ENCODE measurements at places on chromosomes 6 and 20.

DNA sequence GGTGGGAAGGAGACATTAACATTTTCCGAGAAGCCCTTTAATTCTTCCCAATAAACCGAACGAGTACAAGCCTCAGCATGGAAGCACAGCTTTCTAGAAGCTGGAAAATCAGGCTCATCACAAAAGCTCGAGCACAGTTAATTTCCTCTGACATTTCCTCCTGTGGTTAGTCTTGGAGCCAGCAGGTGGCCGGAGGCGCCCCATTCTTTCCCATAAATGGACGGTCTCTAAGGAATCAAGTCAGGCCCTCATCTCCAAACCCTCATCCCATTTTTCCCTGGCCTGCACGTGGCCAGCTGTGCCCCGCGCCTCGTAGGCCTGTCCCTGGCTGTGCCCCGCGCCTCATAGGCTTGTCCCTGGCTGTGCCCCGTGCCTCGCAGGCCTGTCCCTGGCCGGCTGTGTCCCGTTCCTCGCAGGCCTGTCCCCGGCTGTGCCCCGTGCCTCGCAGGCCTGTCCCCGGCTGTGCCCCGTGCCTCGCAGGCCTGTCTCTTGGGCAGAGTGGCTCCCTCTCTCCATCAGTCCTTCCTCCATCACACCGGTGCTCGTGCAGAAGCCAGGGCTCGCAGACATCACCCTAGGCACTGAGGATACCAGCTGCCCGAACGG is 19.7 kb upstream of the NTSR1 start:
- H3K4me3 ChIP-seq = no peak overlapping the region
- H3K36me3 ChIP-seq = no peaks in the 10 kb centered on the region
- no peak for DNase-seq

DNA sequence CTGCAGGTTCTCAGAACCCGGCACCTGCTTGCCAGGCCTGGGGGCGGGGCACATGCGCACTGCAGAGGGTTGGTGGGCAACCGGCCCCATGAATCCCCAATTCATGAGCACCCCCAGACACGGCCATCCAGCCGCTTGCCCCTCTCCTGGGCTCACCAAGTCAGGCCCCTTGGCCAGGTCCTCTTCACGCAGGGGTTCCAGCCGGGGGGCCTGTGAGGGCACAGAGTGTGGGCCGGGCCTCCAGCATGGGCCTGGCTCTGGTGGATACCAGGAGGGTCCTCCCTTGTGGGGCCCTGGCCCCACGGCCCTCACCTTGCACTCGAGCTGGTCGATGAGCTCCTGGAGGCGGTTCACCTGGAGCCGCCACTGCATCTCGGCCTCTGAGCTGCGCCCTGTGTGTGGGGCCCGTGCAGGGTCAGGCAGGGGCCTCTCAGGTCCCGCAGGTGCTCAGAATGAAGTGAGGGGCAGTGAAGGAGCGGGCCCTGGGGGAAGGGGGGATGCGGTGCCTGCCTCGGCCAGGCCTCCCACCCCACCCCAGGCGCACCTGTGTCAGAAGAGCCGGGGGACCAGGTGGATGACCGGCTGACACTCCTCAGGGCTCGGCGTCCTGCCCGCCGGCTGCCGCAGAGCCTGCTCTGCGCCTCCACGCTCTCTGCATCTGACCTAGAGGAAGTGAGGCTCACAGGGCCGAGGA is 2.6 kb upstream of the C20orf144 start:
- no peak for DNase-seq
- peaks cover 7% of the 10 kb centered on the region for H3K4me1 ChIP-seq
- H3K27ac ChIP-seq = no peak overlapping the region
- H3K4me3 ChIP-seq = no peak overlapping the region
- H3K36me3 ChIP-seq = no peaks in the 10 kb centered on the region

DNA sequence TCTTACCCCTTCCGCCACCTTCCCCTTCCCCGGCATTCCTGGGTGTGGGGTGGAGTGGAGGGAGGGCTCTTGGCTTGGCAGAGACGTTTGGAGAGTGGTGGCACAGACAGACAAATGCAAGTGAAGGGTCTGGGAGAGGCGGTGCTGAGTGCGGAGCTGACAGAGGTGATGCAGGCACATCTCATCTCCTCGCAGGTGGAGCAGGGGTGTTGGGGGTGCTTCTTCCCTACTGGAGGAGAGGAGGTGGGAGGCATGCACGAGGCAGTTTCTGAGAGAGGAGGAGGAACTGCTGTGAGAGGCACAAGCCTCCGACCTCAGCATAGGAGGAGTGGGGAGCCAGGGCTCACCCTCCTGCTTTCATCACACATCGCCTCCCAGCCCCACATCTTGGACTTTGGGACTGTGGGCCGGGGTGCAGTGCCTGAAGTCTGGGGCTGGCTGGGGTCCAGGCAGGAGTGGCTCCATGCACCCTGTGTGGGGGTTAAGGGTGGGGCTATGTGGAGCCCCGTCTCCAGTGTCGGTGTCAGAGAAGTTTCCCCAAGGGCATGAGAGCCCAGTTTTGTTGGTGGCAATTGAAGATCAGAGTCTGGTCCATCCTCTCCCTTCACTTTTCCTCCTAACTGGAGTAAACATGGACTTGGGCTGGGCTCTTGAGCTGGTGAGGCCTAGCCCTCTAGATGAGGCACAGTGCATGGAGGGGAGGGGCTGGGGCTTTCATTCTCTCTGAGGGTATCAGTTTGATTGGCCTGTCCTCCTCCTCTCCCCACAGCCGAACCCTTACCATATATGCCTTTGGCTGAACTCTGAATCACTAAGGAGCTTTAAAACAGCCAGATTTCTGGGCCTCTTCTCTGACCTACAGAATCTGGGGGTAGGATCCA is 20.2 kb upstream of the SLC22A7 start:
- DNase-seq = no peak
- no peak overlapping the region for H3K27ac ChIP-seq

DNA sequence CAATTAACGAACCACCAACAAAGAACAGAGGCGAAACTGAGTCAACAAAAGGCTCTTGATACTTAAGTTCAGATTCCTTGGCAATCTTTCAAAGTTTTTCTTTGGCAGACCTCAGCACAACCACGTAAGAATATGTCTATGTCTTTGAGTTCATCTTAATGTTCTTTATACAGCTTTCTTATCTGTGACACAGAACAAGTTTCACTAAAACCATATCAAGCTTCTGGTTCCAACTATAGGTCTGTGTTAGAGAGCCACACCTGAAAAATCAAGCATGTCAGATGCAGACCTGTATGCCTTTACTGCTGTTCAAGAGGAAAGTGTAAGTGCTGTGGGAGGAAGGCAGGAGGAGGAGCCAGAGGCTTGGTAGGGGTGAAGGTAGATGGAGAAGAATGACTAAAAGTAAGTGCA is 271.3 kb downstream of the KHDC1L start:
- no peaks in the 10 kb centered on the region for H3K27me3 ChIP-seq
- peaks cover 12% of the 10 kb centered on the region for H3K4me1 ChIP-seq
- DNase-seq = no peak
- no peak overlapping the region for H3K27ac ChIP-seq
- H3K36me3 ChIP-seq = no peaks in the 10 kb centered on the region
